ENCODE measurements at places on chromosomes 5 and 9.

DNA sequence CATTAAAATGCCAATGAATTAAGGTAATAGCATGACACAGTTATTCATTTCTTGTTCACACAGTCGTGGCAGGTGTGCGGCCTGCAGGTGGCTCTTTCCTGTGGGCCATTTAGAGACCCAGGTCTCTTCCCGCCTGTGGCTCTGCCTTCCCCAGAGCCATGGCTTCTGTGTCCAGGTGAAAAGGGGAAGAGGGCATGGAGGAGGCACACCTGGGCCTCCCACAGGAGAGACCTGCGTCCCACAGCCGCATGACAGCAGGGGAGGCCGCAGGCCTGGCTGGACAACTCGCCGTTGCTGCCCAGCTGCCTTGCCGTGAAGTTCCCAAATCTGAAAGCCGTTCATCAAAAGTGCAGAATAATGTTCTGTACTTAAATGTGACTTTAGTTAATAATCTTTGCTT, 14.4 kb upstream of the PLEKHG4B start:
- DNase-seq = no peak

- no peak for DNase-seq
These were observed 174.3 kb downstream of the MRPS30 start for GRCh38 chr5:44983006-44983405.

DNA sequence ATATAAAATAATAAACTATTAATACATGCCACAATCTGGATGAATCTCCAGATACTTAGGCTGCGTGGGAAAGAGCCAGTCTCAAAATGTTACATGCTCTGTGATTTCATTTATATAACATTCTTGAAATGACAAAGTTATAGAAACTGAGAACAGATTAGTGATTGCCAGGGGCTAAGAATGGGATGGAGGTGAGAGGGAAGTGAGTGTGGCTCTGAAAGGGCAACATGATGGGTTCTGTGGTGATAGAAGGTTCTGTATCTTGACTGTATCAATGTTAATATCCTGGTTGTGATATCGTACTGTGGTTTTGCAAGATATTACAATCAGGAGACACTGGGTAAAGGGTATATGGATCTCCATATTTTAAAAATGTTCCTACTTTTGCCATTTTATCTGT, 50.7 kb downstream of the SPEF2 start:
- DNase-seq = no peak

- no peak for DNase-seq
These were observed 52.8 kb upstream of the XPA start for GRCh38 chr9:97749928-97750327.

DNA sequence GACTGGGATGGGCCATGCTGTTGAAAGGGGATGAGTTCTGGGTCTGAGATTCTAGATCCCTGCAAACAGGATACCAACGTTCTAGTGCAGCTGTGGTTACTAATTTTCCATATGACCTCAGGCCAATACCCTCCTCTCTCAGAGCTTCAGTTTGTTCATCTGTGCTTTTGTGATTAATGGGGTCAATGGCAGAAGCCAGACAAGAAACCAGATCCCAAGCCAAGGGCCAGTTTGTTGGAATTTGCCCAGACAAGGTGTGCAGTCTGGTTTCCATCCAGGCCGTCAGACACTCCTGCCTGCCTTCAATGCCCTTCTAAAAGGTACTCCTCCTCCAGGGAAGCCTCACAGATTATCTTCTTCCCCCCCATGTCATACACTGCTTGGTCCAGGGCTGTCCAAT, 11.4 kb downstream of the MYORG start:
- no peak for DNase-seq

DNA sequence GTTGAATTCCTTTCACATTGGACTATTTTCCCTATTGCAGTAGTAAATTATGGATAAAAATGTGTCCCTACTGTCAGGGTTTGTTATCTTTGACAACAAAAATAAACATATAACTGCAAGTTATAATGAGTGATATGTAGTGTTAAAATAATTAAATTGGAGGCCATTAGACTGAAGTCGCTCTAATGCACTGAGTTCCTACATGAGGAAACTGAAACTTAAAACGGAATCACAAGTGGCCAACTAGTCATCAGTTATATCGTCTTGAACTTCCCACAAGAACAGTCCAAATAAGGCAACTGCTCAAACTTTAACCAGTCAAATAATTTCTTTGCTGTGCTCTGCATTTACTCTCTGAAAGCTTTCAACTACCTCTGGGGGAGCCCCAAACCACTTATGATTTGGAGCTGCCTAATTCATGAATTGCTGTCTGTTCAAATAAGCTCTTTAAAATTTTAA, 2.1 kb upstream of the IFT74 start:
- no peak for DNase-seq

GRCh38 chr9:4353236-4353635, 53.4 kb upstream of the GLIS3 start:
- DNase-seq = no peak

DNA sequence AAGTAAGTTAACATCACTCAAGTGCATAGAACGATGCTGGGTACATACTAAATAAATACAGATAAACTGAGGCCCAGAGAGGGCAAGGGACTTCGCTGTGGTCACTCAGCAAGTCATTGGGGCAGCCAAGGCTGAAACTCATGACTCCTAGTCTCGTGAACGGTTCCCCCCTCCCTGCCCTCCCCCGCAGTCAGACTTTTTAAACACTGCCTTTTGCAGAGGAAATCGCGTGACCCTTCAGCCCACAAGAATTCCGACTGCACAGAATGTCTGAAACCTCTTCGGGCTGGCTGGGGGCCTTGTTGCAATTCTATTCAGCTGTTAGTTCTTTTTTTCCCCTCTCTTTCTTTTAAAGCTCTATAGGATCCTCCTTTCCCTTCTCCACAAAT, 28.1 kb downstream of the NEK6 start:
- DNase-seq = no peak

DNA sequence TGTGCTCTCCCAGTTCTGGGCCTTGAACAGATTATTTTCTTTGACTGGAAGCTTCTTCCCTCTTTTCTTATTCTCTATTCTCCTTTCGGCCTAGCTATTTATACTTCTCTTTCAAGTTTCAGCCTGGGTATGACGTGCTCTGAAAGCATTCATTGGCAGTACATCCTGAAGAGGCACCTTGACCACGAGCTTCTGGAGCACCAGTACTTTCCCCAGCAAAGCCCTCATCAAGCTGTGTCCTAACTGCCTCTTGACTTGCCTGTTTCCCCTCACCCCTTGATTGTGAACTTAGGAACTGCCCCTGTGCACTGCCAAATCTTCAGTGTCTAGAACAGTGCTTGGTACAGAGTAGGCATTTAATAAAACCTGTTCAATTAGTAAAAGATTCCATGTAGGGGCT, 154.9 kb downstream of the KCTD16 start:
- DNase-seq = no peak

GRCh38 chr5:141856037-141856790, 22.0 kb downstream of the PCDH1 start:
- no peak for DNase-seq

- no peak for DNase-seq
These were observed 137.0 kb upstream of the ACOT12 start for GRCh38 chr5:81530919-81531318.

- no peak for DNase-seq
These were observed 92.3 kb downstream of the ANKRD33B start for GRCh38 chr5:10655972-10656830.

DNA sequence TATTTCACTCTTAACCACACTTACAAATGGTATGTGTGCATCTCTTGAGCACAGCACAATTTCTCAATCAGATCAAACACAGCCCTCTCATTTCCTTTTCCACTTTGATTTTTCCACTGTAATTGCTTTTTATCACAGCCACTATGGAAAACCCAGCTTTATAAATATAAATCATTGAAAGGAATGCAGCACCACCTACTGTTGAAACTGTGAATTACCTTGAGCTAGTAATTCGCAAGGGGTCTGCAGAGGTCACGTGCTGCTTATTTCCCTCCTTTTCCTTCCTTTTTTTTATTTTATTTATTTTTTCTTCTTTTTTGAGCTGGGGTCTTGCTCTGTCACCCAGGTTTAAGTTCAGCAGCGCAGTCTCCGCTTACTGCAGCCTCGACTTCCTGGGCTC, 76.9 kb downstream of the CDH6 start:
- no peak for DNase-seq

- no peak for DNase-seq
These were observed 73.2 kb upstream of the SH3PXD2B start for GRCh38 chr5:172527559-172527958.

- no peak for DNase-seq
These were observed 6.0 kb upstream of the PRRT1B start for GRCh38 chr9:131539223-131539923.

DNA sequence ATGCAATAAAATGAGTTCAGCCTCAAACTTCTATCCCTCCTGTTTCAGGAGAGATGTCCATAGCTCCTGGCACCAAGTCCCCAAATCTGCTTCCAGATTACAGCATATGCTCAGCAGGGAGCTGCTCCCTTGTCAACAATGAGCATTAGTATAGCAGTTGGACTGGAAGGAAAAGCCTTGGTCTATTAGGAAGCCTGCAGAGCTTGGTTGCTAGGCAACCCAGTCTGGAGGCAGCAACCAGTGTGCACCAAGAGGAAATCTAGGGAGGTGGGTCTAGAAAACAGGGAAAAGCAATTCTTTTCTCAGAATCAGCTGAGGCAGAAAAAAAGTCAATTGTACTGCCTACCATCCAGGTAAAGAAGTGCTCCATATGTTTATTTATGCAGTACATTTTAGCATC, 229.5 kb upstream of the NMUR2 start:
- no peak for DNase-seq

GRCh38 chr9:95004411-95005277, 278.1 kb downstream of the AOPEP start:
- DNase-seq = no peak

DNA sequence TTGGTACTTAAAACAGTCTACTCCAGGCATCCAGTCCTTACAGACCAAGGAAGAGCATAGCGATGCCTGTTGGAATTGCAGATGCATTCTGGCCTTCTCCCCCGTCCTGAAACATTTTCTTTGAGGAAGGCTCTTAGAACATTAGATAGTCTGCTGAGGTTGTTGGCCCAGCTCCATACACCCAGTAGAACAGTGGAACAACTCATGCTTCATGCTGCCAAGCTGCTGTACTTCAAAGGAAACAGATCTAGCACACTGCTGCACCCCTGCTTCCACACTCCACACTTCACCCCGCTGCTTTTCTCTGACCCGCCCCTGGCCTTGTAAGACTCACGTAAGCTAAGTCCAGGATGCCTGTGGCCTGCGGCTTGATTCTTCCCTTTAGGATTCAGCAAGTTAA, 33.4 kb upstream of the NCS1 start:
- no peak for DNase-seq

DNA sequence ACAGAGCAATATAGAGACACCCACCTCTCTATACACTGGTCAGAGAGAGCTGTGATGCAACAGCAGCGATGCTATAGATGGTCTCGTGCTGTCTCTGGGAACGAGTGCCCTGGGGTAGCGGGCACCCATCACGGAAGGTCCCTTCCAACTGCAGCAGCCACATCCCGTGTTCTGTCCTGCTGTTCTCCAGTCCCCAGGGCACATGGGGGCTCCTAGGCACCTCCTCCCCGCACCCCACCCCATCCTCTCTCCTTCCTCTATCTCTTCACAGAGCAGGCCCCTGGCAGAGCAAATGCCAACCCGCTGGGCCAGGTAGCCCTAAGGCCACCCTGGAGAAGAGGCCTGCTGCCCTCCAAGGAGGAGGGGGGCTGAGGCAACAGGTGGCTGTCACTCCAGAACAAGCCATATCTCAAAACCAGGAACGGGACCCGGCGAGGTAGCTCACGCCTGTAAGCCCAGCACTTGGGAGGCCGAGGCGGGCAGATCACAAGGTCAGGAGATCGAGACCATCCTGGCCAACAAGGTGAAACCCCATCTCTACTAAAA, 8.2 kb downstream of the FIBCD1 start:
- DNase-seq = no peak

- DNase-seq = no peak
These were observed 54.4 kb upstream of the CKS2 start for GRCh38 chr9:89256642-89257041.

- DNase-seq = no peak
These were observed 66.4 kb downstream of the CMYA5 start for GRCh38 chr5:79756076-79756475.

GRCh38 chr5:172473427-172473826, 19.1 kb upstream of the SH3PXD2B start:
- DNase-seq = no peak

GRCh38 chr9:137323531-137324331, 21.7 kb upstream of the NRARP start:
- DNase-seq = no peak

DNA sequence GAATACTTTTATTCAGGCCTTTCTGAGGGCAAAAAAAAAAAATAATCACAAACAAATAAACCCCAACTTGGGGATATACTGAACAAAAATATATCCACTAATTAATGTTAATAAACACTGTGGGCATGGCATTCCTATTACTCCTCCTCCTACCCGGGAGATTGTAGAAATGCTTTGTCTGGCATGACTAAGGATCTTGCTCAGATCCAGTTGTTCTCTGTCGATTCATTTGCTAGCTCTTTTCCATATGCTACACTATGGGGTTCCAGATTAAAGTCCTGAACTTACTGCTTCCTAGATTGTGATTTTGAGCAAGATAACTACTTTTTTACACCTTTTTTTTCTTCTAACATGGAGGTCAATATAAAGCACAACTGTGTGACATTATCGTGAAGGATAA, 102.2 kb upstream of the PRR16 start:
- no peak for DNase-seq

GRCh38 chr9:16509997-16510396, 360.5 kb downstream of the BNC2 start:
- no peak for DNase-seq

DNA sequence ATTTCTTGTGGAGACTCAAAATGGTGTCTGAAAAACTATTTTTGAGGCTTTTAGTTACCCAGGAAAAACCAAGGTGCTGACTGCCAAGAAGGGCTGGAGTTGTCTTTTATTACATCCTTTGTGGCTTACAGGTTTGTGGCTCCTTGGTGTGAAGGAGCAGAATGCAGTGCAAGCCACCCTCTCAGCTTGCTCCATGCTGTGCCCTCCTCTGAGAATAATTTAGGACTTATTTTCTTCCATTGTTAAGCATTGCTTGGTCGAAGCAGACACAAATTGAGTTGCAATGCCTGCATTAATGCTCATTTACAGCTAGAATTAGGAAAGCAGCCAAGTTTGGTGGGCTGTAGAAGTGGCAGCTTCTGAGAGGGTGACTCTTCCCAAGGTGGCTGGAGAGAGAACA, 272.2 kb downstream of the KIF4B start:
- no peak for DNase-seq
